ENCODE measurements at places on chromosomes 3 and 15. TPM values are rescaled to one million over a fixed set of nuclear protein-coding genes. Genes with fewer than 3 reads are reported as not detected.

AP2M1 gene
- 117 TPM for total RNA-seq

TLR9 gene
- 0.13 TPM for total RNA-seq

C3orf80 gene
- not detected for total RNA-seq

DHFR2 gene
- total RNA-seq: 1.5 TPM

MNS1 gene
- 0.62 TPM for total RNA-seq

CCDC39 gene
- total RNA-seq: 1.2 TPM

KBTBD8 gene
- total RNA-seq: 1.9 TPM

C2CD4B gene
- 2.4 TPM for total RNA-seq

GRM2 gene
- 0.18 TPM for total RNA-seq

PRR20G gene
- not detected for total RNA-seq

CCR4 gene
- not detected for total RNA-seq

KLHL40 gene
- total RNA-seq: 475 TPM

C2CD4A gene
- total RNA-seq: 0.47 TPM

CDHR4 gene
- not detected for total RNA-seq

ATP13A3 gene
- 31.8 TPM for total RNA-seq

CYP1A2 gene
- total RNA-seq: not detected

ARPIN gene
- 5.5 TPM for total RNA-seq

Measured in gastrocnemius medialis (tissue), 4 donors.